ENCODE measurements at places on chromosomes 6 and 20. TPM values are rescaled to one million over a fixed set of nuclear protein-coding genes. Genes with fewer than 3 reads are reported as not detected.
A peak's percentile ranks its signal among the peaks of the same experiment; 100 is the strongest.

DNA sequence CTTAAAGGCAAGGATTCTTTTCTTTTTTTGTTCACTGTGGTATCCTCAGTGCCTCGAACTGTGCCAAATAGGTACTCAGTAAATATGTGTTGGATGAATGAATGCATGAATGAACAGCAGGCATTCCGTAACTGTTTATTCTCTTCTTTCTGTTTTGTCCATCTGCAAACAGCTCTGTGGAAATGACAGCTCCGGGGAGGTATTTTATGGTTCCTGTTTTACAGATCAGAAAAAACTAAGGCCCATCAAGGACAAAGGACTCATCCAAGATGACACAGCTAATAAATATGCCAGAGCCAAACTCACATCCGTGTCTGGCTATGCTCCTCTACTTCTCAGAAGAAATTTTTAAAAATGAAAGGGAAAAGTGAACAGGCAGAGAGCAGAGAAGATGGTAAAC lies 21.0 kb downstream of the JPH2 start:
- DNase-seq: peak; percentile 62

DNA sequence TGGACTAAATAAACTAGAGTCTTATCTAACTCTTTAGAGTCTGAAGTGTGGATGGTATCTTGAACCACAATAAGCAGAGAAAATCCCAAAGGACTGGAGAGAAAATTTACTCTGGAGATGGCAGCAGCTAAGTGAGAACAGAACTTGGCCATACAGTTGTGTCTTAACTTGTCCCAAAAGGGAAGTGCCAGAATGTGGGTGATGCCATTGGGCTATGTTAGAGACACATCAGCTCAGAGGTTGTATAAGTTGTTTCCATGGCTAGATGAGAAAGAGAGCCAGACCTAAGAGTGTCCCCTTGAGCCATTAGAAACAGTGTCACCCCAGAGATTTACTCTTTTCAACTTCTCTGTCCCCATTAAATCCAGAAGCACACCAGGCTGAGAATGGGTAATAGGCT lies 36.2 kb downstream of the FOXO3 start:
- DNase-seq: no peak

DNA sequence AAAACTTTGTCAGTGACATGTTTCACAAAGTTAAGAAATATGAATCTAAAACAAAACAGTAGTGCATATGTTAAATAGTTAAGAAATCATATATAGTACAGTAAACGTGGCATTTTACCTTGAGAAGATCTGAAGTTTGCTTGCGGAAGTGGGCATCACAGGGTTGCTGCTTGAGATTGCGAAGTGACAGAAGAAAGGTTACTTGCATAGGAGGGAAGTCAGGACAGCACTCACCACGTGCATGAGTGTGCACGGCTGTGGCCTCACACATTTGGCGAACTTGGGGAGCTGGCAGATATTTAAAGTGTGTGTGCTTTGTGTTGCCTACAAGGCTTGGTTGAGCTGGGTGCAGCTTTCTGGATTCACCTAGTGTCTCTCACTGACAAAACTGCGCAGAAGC lies 431.5 kb upstream of the ARID1B start:
- DNase-seq: no peak

DNA sequence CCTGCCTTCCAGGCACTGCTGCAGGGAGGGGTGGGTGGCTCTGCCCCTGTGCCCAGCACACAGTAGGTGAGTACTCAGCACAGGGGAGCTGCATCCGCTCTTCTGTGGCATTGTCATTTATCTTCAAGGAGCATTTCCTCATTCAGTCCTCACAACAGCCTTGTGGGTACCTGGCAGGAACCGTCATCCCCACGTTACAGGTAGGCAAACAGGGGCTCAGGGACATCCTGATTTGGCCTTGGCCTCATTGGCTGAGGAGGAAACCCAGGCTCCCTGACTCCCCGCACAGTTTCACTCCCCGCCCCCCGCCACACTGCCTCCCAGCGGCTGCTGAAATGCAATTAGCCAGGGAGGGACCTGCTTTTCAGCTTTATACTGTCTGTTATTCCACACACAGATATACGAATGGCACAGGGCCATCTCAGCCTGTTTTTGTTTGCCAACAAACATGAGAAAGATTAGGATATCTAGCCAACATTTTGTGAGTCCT lies 24.2 kb upstream of the PNPLA1 start:
- no peak for DNase-seq

DNA sequence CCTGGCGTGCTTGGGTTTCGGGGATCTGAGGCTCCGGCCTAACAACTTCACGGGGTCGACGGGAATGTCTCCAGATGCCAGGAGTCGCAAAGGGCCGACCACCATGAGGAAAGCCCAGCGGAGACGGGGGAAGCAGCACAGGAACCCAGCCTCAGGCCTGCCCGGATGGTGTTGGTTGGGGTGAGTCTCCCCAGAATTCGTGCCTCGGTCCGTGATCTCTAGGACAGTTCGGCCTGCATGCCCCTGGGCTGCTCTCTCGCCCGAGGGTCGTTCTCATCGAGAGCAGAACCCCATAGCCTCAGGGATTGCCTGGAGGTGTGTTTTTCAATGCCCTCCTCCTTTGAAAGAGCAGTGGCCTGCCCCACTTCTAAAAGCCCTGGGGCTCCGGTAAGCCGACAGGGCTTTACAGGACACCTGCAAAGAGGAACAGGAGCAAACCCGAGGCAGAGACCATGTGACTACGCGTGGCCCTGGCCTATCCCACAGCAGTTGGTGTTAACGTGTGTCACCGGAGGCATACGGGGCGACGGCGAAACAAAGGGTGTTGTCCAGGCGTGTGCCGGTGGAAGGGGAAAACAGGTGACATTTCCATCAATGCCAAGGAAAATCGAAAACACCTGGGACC lies 973.1 kb upstream of the DEFB115 start:
- DNase-seq: no peak

- no peak for DNase-seq
These were observed 28.4 kb downstream of the TP53INP2 start for GRCh38 chr20:34732523-34732922.

- DNase-seq: no peak
These were observed 54.7 kb downstream of the TRMT6 start for GRCh38 chr20:5895626-5896025.

GRCh38 chr6:104632588-104632987 lies 227.1 kb downstream of the HACE1 start:
- no peak for DNase-seq

GRCh38 chr6:8110117-8110721 lies 7.9 kb upstream of the EEF1E1 start:
- no peak for DNase-seq

DNA sequence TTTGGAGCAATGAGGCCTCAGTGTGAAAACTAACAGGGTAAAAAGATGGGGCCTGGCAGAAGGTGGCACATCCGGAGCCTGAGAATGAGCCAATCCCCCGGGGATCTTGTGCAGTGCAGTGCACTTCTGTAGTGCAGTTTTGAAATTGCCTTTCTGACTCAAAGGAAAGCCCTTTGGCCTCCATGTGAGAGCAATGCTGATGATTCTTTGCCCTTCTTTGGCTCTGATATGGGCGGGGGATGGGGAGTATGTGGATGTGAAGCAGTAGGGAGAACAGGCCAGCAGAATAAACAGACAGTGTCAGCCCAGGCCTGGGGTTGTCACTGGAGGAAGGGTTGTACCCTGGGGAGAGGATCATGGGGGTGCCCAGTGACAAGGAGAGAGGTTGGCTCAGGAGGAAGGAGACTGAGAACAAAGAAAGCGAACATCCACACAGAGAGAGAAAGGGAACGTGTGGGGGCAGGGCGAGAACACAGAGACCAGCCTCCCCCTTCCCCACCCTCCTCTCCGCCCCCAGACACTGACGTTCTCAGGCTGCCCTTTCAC lies 351.2 kb downstream of the CDC5L start:
- peak; percentile 96 for DNase-seq

DNA sequence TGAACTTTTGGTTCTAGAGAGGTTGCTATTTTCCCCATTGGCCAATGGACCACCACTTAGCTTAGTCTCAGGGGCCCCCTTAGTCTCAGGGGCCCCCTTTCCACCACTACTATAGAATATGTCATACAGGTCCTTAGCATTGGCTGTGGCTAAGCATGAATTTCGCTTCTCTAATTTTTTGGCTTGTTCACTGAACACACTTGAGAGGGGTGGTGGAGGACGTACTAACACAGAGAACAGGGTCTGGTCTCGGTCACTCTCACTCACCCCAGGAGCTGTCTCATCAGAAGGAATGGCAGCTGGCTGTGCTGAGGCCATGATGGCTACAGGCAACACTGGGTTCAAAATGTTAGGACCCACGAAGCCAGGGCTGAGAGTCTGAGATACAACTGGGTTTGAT lies 30.3 kb downstream of the ZNF318 start:
- DNase-seq: no peak

- DNase-seq: no peak
These were observed 61.7 kb upstream of the EYA4 start for GRCh38 chr6:133179481-133179880.

DNA sequence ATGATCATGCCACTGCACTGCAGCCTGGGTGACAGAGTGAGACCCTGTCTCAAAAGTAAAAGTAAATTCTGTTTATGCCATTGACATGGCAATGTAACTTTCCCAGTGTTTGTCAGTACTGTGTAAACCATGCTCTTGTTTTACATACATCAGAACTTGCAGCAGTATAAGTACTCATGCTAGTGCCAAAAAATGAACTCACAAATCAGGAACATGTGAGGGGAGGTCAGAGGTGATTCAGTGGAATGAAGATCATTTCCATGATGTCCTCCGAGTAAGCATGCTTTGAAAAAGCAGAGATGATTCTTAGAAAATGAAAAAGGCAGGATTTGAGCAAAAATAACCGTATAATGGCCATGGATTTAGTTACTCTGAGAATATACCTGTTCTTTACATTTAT lies 81.9 kb downstream of the ANKS1A start:
- DNase-seq: no peak

GRCh38 chr6:8821981-8822381 lies 386.6 kb upstream of the SLC35B3 start:
- peak; percentile 50 for DNase-seq

GRCh38 chr6:90643381-90643780 lies 56.5 kb upstream of the MAP3K7 start:
- DNase-seq: no peak

DNA sequence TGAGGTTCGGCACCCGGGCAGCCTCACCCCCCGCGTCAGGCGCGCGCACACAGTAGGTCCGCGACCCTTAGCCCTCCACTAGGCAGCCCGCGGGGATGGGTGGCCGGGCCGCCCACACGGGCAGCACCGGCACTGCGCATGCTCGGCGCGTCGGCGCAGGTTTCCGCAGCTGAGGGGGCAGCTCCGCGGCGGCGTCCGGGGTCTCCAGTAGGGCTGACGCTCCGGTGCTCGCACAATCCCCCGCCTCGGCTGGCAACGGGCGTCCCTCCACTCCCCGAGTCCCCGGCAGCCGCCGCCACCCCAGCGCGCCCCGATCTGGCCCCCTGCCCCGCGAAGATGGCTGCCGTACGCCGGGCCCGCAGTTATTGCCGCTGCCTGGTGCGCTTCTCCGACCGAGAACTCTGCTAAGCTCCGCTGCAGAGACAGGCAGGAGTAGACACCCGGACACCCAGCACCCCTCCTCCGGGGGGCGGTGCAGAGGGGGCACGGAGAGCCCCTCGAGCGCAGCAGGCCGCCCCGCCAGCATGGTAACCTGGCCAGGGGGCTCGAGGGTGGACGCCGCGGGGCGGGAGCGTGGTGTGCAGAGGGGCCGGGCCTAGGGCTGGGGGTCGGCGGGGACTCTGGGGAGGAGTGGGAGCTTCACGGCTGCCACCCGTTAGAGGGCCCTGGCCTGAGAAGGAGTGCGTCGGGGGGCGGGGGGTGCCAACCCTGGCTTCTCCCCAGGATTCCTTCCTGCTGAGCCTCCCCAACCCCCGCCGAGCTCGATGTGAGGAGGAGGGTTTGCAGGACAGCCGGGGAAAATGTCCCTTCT lies at the start of gene FBXO9:
TSS of gene FBXO9 (plus strand) at position 139 of the 811 bp plus-strand sequence. CDS start at position 525, 386 bp downstream.
- DNase-seq: peak; percentile 83

GRCh38 chr6:38876475-38876874 lies 161.4 kb downstream of the DNAH8 start:
- peak; percentile 94 for DNase-seq

- peak; percentile 63 for DNase-seq
These were observed 9.1 kb upstream of the MAPK13 start for GRCh38 chr6:36120979-36121786.

DNA sequence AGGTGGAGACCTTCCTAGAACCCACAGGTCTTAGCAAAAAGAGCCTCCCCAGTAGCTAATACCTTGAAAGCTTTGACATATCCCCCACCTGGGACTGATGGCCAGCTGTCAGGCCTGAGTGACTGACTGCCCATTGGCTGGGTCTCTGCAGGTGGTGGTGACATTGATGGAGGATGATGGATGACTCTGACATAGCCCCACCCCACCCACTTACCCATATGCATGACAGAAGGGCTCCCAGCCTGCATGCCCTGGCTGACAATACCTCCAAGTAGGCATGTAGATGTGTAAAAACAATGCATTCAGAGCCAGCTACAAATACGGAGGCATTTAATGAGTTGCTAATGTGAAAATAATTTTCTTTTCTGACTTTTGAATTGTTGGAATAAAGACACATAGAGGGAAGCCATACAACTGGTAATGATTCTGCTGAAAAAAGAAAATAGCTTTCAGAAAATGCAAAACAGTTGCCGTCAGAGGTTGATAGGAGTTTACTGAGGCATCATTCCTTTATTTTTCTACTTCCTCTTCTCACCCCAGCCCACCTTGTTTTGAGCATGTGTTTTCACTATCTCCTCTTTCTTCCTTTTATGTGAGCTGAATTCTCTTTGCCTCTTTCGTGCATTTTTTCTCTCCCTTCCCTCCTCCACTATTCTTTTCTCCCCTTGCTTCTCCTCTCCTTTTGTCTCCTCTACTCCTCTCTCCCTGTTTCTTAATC lies 70.6 kb downstream of the OLIG3 start:
- DNase-seq: no peak

- no peak for DNase-seq
These were observed 294.0 kb downstream of the CLIC5 start for GRCh38 chr6:45721665-45722064.

GRCh38 chr20:34883809-34884208 lies 7.4 kb downstream of the ACSS2 start:
- DNase-seq: no peak

Gene SNX5
- total RNA-seq: 152 TPM

Gene LINC00237
- not detected for total RNA-seq

Gene MACROD2
- 0.51 TPM for total RNA-seq

Gene OOEP
- total RNA-seq: not detected

Gene POU5F1
- 5.6 TPM for total RNA-seq

Gene MLN
- not detected for total RNA-seq

Gene WDR46
- 362 TPM for total RNA-seq

Gene KIF13A
- 23.0 TPM for total RNA-seq

Gene DYNLT1
- 29.3 TPM for total RNA-seq

Gene CEP250
- total RNA-seq: 18.4 TPM

Data from Daoy (cell line).